Dermis microvascular lymphatic vessel endothelial cell (primary cell): ENCODE measurements at places on chromosomes 6 and 20. TPM values are rescaled to one million over a fixed set of nuclear protein-coding genes. Genes with fewer than 3 reads are reported as not detected.

The PRRT1 gene
- total RNA-seq: under 0.01 TPM in 2 replicates

DNA sequence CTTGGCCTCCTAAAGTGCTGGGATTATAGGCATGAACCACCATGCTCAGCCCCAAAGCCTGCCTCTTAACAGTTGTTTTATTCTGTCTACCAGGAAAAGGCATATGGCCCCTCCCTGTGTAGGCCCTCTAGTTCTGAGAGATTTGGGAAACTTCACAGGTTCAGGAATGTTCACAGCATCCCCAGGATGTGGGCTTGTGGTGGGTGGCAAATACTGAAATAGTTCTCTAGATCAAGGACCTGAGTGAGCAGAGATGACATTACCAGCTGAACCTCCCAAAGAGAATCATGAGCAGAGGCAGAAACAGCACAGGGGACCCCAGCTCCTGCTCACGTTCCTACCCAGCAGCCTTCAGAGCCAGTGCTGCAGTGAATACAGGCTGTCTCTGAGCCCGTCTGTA lies 99.6 kb downstream of the SSR1 start:
- no peak for DNase-seq

DNA sequence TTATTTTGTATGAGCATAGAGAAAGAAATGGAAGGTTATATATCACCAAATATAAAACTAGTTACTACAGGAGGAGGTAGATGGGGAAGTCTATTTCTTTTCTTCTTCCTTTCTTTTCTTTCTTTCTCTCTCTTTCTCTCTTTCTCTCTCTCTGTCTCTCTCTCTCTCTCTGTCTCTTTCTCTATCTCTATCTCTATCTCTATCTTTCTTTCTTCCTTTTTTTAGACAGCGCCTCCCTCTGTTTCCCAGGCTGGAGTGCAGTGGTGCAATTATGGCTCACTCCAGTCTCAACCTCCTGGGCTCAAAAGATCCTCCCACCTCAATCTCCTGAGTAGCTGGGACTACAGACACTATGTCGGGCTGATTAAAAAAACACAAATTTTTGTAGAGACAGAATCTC lies 10.2 kb upstream of the SGK1 start:
- no peak for DNase-seq

GRCh38 chr20:17938871-17939619 lies 29.5 kb downstream of the SNX5 start:
- peak; percentile 69 for DNase-seq

DNA sequence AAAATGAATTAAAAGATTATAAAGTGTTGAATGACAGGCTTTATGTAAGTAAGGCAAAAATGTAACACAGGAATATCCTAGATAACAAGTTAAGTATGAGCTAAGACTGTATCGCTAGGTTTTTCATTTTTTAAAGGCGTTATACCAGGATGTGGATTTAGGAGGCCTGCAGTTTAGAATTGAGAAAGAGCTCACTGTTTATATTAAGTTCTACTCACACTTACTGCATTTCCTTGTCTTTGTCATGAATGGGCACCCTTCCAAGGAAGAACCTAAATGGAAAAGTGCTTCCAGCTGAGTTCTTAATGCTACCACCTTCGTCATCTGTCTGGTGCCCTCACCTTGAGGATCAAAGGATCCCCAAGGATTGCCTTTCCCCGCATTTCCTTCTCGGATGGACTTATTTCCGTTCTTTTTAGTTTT lies 148.7 kb downstream of the SOX4 start:
- DNase-seq: no peak

GRCh38 chr6:167898673-167899311 lies 72.1 kb downstream of the AFDN start:
- peak; percentile 58 for DNase-seq

GRCh38 chr20:32858189-32858588 lies 534 bp upstream of the EFCAB8 start:
- no peak for DNase-seq
